CD4-positive, alpha-beta T cell treated with Interleukin-15 for 1 hour (primary cell): ENCODE measurements at places on chromosomes 13 and 19.

DNA sequence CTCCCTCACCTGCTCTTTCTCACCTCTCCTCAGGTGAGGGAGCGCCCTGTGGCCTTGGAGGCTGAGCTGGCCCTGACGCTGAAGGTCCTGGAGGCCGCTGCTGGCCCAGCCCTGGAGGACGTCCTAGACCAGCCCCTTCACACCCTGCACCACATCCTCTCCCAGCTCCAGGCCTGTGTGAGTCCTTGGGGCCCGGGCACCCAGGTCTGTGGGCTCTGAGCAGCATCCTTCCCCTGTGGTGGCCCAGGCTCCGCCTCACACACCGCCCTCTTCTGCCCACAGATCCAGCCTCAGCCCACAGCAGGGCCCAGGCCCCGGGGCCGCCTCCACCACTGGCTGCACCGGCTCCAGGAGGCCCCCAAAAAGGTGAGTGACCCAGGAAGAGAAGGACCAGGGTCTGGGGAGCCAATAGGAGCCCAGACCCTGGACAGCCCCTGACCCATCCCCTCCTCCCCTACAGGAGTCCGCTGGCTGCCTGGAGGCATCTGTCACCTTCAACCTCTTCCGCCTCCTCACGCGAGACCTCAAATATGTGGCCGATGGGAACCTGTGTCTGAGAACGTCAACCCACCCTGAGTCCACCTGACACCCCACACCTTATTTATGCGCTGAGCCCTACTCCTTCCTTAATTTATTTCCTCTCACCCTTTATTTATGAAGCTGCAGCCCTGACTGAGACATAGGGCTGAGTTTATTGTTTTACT lies 1.9 kb downstream of the IFNL1 start:
- DNase-seq, result peak; percentile 55

DNA sequence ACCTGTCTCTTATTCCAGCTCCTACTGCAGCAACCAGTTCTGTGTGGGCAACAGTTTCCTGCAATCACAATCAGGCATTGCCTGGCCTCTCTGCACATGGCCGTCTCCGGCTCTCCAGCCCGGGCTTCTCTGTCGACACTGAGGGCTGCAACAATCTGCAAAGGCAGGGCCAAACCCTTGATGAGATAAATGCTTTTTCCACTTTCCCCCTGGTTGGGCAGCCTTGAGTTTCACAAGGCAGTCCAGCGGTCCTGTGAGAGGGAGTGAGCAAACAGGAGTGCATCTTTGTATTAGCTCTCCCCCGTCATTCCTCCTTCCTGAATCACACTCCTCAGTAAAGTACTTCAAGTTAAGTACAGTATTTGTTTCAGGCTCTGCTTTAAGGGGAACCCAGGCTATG lies 40.7 kb upstream of the VWA8 start:
- no peak for DNase-seq

GRCh38 chr13:39095500-39095899 lies 57.2 kb downstream of the NHLRC3 start:
- no peak for DNase-seq

- no peak for DNase-seq
These were observed 11.9 kb downstream of the EFNB2 start for GRCh38 chr13:106523576-106523975.

GRCh38 chr13:112877976-112878955 lies 90.7 kb upstream of the MCF2L start:
- DNase-seq, result no peak

DNA sequence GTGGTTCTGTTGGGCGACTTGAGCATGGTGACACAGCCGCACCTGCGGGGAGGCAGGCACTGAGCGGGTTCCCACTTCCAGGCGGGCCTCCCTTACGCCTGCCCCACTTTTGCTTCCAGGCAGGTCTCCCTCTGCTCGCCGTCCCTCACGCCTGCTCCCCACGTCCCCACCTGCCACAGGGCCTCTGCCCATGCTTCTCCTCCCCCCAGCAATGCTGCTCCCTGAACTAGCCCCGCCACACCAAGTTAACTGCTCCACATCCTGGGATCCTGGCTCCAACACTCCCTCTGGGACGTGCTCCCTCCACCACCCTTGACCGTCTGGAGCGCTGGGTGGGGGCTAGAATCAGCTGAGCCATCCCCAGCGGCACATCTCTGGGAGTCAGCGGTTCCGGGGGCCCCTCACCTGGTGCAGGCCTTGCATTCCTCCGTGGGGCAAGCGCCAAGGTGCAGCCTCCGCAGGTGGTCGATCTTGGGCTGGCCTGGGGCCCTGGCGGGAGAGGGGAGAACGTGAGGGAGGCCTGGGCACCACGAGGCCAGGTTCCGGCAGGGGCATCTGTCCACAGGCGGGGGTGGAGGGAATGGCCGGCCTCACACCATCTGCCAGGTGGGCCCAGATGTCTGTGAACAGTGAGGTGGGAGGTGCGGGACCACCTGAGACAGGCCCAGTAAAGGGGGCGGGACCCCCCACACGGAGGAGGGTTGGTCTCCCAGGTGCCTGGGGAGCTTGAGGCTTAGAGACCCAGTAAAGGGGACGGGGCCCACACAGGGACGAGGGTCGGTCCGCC lies 9.2 kb downstream of the CFD start:
- DNase-seq, result no peak
